Mucosa of gallbladder (tissue), 1 donor: ENCODE measurements at places on chromosomes 1 and 21. TPM values are rescaled to one million over a fixed set of nuclear protein-coding genes. Genes with fewer than 3 reads are reported as not detected.

Gene AADACL4
- total RNA-seq, result not detected

Gene EPHA2
- 37.2 TPM for total RNA-seq

Gene EDN2
- total RNA-seq, result 0.83 TPM

DNA sequence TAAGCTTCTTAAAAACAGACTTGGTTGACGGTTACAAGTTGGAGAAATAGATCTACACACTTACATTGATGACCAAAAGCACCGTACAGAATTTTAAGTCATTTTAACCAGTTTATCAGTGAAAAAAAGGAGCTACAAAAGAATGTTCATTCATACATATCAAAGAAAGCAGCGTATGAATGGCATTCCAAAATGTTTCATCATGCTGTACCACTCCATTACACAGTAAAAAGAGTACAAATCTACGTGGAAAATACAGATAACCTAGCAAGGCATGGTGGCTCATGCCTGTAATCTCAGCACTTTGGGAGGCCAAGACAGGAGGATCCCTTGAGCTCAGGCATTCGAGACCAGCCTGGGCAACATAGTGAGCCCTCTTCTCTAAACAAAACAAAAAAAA lies 40.3 kb downstream of the ZZZ3 start:
- DNase-seq, result no peak

GRCh38 chr1:55164906-55165305 lies 50.3 kb downstream of the USP24 start:
- no peak for DNase-seq
